ENCODE measurements at places on chromosomes 11 and 22. TPM values are rescaled to one million over a fixed set of nuclear protein-coding genes. Genes with fewer than 3 reads are reported as not detected.

Gene CSNK2A3
- 1.2 TPM for total RNA-seq

Gene RIMBP3C
- not detected for total RNA-seq

GRCh38 chr11:2663506-2663905 is 36.3 kb downstream of the KCNQ1OT1 start:
- DNase-seq: no peak

- peak; percentile 33 for DNase-seq
Measured at GRCh38 chr22:29342577-29343312, 27.2 kb upstream of the RASL10A start.

DNA sequence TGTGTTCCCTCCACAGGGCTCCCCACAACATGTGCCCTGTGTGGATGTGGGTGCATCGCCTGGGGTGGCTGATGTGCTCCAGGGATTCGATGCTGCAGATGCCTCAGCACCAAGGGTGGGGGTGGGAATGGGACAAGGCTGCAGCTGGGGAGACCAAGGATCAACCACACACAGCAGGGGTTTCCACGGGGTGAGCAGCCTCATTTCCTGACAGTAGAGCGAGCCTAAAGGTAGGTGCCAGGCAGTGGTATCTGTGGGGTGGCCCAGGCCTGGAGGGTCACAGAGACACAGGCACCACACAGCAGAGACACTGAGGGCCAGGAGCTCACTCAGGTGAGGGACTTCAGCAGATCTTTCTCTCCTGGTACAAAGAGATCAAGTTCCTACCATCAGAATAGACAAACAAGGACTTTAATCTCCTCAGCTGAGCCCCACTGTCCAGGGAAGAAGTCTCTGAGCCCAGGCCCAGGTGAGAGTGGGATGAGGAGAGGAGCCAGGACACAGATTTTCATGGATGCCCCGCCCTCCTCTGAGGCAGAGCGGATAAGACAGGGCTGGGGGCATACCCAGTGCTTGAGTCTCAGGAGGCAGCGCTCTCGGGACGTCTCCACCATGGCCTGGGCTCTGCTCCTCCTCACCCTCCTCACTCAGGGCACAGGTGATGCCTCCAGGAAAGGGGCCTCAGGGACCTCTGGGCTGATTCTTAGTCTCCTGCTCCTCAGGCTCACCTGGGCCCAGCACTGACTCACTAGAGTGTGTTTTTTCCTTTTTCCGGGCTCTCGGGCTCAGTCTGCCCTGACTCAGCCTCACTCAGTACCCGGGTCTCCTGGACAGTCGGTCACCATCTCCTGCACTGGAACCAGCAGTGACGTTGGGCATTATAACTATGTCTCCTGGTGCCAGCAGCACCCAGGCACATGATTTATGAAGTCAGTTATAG is 19.7 kb downstream of the GGTLC2 start:
- no peak for DNase-seq

DNA sequence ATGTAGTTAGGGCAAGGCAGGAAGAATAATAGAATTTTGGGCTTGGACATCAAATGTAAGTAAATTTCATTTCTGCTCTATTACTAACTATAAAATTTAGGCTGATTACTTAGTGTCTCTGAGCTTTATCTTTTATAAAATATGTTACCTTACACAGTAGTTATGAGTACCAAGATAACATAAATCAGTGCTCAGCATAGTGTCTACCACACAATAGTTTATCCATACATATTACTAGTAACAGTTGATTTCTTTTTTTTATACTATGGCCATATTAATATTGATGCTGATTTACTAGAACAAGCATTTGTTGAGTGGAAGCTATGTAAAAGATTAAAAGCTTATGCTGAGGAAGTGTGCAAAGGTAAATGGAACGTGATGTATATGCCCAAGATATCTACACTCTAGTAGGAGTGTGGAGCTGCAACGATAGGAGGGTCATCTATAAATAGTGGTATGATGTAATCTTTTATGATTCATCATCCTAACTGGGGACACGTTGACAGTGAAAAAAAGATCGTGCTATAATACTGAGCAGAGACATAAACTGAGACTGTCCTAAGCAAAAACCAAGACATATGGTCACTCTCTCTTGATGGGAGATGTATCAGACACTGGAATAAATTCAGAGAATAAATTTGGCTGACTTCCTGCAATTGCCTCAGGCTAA is 8.7 kb upstream of the SLC5A12 start:
- DNase-seq: no peak

DNA sequence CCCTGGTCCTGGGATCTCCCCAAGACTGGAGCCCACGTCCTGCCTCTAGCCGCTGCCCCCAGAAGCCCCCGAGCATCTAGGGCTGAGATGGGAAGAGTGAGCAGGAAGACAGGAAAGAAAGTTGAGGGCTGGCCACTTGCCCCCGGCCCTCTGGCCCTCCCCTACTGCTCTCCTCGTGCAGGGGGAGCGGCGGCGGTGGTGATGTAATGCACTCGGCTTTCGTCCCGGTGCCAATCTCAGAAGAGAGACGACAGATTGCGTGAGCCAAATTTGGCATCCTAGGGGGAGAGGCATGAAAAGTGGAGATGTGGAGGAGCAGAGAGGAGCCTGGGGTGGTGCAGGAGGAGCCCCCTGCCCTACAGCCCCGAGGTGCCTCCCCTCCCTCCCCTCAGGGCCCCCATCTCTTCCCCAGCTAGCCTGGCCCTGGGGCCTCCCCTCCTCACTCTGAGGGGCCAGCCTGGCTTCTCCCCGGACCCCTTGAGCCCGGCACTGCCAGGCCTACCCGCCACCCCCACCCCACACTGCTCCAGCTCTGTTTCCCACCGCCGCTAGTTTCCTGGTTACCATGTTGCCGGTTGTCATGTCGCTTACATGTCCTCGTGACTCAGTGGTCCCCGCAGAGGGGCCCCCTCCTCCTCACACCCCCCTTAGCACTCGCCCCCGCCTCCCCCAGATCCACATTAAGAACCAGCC is 2.5 kb downstream of the KCNJ4 start:
- DNase-seq: peak; percentile 81

DNA sequence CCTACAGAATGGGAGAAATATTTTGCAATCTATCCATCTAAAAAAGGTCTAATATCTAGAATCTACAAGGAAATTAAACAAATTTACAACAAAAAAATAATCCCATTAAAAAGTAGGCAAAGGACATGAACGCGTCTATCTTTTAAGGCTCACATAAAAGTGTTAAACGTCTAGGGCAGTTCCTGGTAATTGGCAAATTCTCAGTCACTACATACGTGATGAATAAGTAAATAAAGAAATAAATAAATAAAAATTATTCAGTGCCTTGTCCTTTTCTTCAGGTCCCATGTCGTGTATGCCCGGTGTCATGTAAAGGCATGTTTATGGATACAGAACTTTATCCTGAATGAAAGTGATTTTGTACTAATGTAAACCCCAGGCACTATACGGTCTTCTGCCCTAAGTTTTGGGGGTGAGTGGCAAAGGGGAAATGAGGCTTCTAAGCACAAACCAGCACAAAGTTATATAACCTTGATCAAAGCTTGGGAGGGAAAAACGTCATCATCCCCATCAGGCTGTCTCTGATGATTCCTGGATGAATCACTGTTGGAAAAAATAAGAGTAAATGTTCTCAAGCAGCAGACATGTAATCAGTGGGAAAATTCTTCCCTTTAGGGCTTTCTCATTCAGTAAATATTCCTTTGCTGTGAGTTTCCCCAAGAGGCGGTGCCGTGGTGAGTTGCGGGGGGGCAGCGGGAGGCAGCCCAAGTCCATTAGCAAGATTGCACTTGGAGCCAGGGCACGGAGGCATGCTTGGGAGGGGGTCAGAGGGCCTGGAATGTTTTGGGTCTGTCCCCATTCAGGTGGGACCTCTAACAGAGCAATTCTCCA is 30.4 kb upstream of the MICAL2 start:
- peak; percentile 64 for DNase-seq
